NAMALWA (cell line): ENCODE measurements at places on chromosomes 6 and 20.

GRCh38 chr20:35320396-35321126 is 28.3 kb upstream of the FAM83C start:
- DNase-seq: no peak

DNA sequence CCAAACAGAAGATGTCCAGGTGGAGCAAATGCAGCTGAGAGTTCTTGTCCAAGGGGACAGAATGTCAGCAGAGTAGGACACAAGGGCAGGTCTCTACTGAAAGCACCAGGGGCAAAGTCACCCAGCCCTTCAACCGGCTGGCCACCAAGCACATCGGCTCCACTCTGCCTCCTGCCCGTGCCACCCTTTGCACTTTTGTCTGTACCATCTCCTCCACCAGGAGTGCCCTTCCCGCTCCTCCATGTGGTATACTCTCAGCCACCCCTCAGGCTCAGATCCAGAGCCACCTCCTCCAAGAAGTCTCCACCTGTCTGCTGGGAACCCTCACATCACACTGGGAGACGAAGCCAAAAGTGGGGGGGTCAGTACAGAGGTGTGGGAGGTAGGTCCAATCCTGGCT is 4.1 kb upstream of the HSPA12B start:
- no peak for DNase-seq

- DNase-seq: peak; percentile 14
Measured at GRCh38 chr6:116115781-116116180, 10.2 kb downstream of the COL10A1 start.

DNA sequence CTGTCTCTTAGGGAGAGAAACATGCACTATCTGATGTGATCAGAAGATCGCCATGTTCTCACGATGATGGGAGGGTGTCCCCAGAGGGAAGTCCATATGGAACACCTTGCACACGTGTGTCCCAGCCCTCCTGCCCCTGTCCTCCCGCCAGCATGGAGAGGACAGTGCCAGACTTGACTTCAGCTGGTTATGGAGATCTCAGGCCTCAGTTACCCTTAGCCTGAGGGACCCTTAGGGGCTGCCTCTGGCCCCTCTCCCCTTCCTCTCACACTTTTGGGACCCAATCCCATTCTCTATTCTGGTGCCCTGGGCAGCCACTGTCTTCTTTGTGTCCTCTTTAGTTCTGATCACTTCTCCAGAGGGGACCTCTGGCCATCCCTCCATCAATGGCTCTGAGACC is 1.6 kb downstream of the TREML4 start:
- no peak for DNase-seq

DNA sequence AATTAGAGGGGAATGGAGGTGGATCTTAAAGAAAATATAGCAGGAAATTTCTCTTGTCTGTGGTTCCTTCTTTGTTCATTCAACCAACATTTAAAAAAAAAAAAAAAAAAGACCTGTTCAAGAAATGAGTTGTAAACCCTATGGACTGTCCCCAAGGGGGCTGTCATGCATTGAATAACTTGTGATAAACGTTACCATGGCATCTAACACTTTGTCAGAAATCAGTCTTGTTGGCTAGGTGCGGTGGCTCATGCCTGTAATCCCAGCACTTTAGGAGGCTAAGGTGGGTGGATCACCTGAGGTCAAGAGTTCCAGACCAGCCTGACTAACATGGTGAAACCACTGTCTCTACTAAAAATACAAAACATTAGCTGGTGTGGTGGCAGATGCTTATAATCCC is 381.7 kb downstream of the BCKDHB start:
- no peak for DNase-seq

GRCh38 chr6:168581706-168582105 is 140.7 kb downstream of the SMOC2 start:
- DNase-seq: no peak

DNA sequence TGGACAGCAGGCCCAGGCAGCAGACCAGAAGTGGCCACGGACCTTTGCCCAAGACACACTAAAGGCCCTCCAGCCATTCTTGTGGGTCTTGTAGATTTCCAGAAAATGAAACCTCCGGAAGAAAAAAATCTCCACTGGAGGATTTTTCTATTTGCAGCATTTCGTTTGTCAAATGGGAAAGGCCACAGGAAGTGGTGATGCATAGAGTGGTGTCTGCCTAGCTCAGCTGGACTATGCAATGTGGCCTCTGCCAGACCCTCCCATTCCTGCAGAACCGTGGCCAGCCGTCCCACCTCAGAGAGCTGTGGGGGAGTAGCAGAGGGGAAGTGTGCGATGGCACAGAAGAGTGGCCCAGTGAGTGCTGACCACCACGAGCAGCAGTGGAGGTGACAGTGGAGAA is 24.0 kb upstream of the INSM1 start:
- no peak for DNase-seq

DNA sequence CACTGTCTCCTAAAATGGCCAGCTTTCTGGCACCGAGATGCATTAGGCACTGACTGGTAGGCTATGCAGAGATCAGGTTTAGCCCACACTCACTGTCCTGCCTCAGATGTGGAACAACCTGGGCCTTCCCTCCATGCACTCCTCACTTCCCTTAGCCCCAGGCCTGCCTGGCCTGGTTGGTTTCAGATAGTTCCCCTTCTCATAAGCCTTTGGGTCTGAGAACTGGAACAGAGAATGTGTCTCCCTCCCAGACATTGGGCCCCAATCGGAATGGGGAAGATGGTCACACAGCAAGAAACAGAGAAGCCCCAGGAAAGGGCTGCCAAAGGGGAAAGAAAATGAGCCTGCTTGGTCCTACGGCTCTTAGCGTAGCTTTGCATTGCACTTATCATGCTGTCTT is 762.1 kb upstream of the CHD6 start:
- no peak for DNase-seq

DNA sequence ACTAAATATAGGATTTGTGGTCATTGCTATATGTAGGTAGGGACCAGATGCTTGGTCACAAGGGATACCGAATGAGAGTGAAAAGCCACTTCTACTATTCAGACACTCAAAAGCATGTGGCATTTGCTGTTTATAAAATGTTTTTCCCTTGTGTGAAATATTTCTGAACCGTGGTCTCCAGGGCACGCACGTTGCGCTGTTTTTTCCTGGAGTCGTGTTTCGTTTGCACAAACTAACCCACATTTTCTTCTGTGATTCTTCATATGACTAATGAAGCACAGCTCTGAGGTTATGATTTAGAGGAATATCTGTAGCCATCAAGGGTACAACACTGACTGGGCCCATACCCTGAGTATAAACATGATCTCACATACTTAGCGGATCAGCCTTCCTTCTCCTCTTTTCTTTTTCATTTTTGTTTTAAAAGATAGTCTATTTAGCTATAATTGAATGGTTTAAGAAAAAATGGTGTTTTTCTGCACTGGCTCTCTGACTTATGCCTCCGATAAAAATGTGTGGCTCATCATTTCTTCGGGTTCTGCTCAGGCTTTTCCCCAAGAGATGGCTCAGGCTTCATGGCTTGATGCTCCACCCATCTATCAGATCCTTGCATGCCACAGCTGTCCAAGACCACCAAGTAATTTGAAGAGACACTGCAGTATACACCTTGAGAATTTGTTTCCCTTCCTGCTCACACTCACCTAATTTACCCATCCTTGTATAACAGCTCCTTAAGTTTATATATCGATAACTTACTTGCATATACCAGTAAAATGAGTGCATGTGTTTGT is 59.9 kb upstream of the HBS1L start:
- peak; percentile 84 for DNase-seq

DNA sequence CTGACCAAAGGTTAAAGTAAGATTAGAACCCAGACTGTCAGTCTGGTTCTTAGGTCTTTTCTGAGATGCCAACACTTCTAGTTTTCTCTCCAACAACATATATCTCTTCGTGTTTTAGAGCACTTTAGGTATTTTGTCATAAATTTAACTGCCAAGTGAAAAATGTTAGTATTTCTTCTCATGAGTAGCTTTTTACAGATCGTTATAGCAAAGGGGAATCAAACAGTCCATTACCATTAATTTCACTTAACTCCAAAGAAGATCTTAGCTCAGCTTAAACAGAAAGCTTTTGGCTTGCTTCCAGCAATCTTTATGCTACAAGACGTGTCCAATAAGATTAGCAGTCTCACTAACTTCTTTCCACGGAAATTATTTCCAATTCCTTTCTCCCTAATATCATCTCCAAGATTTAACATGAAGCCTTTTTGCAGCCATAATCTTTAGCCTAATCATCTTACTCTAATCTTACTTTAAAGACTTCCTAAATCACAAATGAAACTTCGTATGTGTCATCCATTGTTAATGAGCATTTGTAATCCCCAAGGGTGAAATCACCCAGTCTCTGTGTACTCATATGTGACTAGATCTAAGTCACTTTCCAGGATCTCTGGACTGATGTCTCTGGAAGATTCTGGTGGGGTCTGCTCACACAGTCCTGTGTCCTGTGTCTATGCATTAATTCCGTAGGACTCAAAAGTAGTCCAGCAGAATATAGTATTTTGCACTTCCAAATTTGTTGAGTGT is 38.7 kb downstream of the MOXD1 start:
- DNase-seq: no peak

GRCh38 chr6:162726947-162727321 is 632 bp downstream of the PRKN start:
- peak; percentile 19 for DNase-seq

GRCh38 chr20:25221592-25222460 is 26.1 kb upstream of the PYGB start:
- DNase-seq: no peak
